Common myeloid progenitor, CD34-positive (primary cell): ENCODE measurements at places on chromosomes 16 and 17.
A peak's percentile ranks its signal among the peaks of the same experiment; 100 is the strongest.

GRCh38 chr17:59492091-59492451 lies 73.3 kb upstream of the DHX40 start:
- no peak for DNase-seq

GRCh38 chr16:25729188-25729915 lies 37.6 kb downstream of the HS3ST4 start:
- no peak for DNase-seq

- DNase-seq = no peak
Observed at GRCh38 chr17:36024106-36024869, 6.5 kb upstream of the CCL23 start.

DNA sequence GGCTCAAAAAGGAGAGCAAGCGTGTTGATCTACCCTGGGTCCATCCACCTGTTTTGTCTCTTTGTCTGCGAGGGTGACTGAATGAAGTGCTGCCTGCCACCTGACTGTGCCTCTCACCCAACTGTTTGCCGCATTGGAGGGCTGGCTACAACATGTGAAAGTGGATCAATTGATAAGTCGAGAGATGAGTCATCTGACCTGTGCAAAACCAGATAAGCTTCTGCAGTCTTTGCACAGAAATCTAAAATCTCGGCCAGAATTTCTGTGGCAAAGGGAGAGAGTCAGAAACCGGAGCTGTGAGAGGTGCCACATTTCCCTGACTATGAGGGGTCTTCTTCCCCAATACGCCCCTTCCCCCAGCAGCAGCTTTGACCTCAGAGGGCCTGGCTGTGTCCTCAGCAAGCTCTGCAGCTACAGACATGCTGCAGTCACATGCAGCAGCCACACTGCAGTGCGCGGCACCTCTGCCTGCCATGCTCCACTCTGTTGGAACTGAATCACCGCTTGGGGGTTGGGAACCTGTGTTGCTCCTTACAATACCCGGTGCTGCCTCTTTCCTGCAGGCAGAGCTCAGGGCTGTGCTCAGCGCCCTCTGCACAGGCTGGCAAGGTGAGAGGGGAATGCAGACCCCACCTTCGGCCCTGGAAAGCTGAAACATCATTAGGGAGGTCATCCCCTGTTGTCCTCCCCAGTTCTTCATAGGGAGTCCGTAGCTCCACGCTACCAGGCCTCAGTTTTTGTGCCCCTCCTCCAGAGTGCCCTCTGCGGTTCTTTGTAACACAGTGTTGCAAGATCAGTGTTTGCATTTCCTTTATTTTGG lies 16.2 kb upstream of the HAS3 start:
- peak; percentile 78 for DNase-seq

- DNase-seq = no peak
Observed at GRCh38 chr17:56680676-56681075, 87.2 kb downstream of the NOG start.

- no peak for DNase-seq
Observed at GRCh38 chr17:12301551-12301950, 280.9 kb downstream of the MAP2K4 start.

GRCh38 chr17:69175262-69175624 lies 33.5 kb upstream of the ABCA6 start:
- DNase-seq = no peak

- DNase-seq = no peak
Observed at GRCh38 chr16:60137891-60138290, 1403.8 kb upstream of the GOT2 start.

- DNase-seq = no peak
Observed at GRCh38 chr16:86520317-86521210, 10.2 kb downstream of the FOXF1 start.

DNA sequence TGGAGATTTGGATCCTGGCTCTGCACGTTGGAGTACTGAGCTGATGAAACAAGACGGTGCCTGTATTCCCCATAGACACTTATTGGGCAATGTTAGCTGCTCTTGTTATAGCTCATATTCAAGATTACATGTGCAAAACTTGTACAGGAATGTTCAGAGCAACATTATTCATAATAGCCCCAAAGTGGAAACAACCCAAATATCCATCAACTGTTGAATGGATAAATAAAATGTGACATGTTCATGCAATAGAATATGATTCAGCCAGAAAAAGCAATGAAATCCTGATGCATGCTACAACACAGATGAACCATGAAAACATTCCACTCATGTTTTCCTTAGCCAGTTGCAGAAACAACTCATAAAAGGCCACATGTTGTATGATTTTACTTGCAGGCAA lies 5.7 kb upstream of the SDR42E1 start:
- DNase-seq = no peak

GRCh38 chr16:27439271-27440018 lies 37.5 kb downstream of the IL21R start:
- no peak for DNase-seq
